MG63 (cell line): ENCODE measurements at places on chromosomes 6 and 20. TPM values are rescaled to one million over a fixed set of nuclear protein-coding genes. Genes with fewer than 3 reads are reported as not detected.

Gene PPIL4
- 27.0 and 42.0 TPM in 2 replicates for total RNA-seq

Gene C20orf202
- total RNA-seq: not detected in 2 replicates

DNA sequence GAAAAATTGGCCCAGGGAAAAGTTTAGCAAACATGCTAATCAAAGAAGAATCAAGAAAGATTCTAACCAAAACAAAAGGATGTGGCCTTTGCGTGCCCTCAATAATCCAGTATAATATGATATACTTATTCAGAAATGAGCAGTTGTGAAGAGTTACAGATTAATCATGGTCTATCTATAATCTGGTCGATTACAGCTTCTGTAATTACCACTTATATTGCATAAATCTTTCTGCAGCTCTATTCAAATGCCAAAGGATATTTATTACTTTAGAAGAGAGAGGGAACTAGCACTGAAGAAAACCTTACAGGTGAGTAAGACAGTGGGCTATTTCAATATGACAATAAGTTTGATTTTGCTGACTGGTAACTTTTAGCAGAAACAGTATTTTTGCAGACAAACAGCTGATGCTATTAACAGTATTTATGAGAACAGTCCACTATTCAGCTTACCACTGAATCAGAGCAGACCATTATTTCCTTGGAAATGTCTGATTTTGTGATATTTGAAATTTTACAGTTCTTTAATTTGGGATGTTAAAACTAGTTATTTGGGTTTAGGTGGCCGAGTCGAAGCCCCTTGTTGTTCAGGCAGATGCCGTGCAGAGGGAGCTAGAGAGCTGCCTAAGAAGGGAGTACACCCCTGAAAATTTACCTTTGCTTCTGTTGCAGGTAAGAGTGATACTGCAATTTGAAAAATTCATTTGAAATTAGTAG, 92.2 kb downstream of the CEP57L1 start:
- no peak for DNase-seq

DNA sequence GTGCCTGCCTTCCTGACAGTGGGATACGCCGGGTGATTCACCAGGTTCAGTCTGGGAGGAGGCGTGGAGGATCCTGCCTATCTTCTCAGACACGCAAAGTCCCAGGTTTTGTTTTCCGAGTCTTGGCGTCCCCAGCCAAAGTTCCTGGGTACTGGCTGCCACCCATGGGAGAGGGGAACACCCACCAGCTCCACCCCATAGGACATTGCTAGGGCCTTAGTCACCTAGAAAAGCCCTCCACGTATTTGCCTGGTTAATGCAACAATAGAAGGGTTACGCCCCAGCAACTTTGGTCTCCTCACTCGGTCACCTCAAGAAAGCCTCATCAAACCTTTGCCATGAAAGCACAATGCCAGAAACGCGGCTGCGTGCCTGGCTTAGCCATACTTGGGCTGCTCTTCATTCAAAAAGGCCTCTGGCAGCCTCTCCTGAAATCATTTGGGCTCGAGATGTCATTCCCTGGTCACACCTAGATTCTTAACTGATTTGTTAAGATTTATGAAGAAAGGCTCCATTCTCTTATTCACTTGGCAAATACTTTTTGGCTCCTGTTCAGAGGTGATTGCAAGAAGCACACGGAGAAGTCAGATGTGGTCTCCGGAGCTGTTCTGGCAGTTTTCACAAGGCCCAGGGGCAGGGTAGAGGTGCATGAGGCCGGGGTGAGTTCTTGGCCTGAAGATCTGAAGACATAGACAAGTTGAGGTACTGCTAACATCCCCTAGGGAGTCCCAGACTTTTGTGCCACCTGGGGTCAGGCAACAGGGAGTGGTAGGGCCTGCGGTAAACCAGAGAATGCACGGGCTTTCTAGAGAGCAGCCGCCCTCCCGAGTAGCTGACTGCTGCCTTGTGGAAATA, 35.5 kb upstream of the ZNF133 start:
- no peak for DNase-seq

- no peak for DNase-seq
Measured at GRCh38 chr6:107444277-107444676, 15.1 kb downstream of the PDSS2 start.

GRCh38 chr6:133040094-133040802, 200.9 kb upstream of the EYA4 start:
- no peak for DNase-seq

DNA sequence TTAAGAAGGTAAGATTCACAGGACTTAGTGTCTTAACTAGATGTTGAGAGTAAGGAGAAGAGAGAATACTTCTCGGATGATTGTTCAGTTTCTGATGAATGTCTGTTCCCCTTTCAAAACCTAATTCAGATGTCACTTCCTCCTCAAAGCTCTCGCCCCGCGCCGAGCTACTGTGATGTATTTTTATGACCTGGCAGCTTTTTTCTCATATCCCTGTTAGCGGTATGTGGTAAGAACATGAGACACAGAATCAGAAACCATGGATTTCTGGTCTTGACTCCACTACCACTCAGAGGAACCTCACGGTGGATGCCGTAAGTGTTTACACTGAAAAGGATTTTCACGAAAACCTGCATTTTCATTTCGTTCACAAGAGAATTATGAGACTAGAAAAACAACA, 48.4 kb downstream of the CEP43 start:
- DNase-seq: no peak

DNA sequence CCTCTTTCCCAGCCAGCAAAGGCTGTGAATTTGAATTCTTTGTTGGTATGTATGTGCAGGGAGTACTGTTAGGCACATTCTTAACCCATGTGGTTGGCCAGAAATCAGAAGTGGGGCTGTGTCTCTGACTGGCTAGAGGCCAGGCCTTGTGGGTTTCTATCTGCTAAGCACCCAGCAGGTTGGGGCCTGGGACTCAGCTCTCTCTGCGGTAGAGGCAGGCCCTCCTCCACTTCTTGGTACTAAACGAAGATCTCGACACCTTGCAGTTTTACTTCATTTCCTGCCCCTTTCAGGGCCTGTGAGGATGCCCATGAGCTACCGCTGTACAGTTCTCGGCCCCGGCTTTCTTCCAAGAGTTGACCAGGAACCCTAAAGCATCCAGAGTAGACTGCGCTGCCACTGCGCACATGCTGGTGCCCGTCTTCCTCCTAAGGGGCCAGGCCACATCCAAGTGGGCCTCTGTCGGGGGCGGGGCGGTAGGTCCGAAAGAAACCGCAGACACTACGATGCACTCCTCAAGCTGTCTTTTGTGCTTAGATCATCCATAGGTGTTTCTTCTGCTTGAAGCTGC, 51.1 kb downstream of the TCP11 start:
- DNase-seq: peak; percentile 80

DNA sequence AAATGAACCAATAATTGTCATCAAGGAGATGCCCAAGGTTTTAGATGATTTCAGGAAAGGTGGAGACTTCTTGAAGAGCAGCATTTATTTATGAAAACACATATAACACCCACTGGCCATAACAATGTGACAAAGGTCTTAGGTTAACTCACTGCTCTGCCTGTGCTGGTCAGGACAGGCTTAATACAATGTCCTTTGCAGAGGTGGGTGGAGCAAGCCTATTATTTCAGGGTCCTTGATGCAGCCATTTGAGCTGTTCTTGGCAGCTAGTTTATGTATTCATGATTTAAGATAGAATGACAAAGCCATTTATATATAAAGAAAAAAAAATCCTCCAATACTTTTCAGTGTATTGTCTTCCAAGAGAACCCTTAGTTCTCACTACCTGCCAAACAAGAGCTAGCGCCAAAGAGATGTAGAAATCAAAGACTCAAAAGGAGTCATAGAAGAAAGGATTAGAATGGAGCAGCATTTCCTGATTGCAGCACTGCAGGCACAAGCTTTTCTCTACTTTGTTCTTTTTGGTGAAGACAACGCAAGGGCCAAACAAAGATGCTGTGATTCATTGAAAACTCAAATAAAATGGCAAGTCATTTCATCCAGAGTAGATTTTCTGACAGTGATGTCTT, 124.3 kb upstream of the TSHZ2 start:
- no peak for DNase-seq

- no peak for DNase-seq
Measured at GRCh38 chr6:56637640-56638039, 5.0 kb downstream of the DST start.

- no peak for DNase-seq
Measured at GRCh38 chr6:150590446-150590845, 9.2 kb upstream of the PLEKHG1 start.

- DNase-seq: peak; percentile 6
Measured at GRCh38 chr6:29676981-29677601, 3.9 kb downstream of the ZFP57 start.

GRCh38 chr6:84882768-84883766, 118.7 kb upstream of the TBX18 start:
- DNase-seq: no peak
